Breast epithelium (tissue), 4 donors: ENCODE measurements at places on chromosomes 13 and 19.
A peak's percentile ranks its signal among the peaks of the same experiment; 100 is the strongest.

- DNase-seq: no peak
Observed at GRCh38 chr19:51359294-51359693, 6.9 kb downstream of the ETFB start.

GRCh38 chr19:1483131-1483978, 4.3 kb upstream of the C19orf25 start:
- no peak for DNase-seq

GRCh38 chr13:41802684-41803444, 158.0 kb downstream of the VWA8 start:
- DNase-seq: no peak

DNA sequence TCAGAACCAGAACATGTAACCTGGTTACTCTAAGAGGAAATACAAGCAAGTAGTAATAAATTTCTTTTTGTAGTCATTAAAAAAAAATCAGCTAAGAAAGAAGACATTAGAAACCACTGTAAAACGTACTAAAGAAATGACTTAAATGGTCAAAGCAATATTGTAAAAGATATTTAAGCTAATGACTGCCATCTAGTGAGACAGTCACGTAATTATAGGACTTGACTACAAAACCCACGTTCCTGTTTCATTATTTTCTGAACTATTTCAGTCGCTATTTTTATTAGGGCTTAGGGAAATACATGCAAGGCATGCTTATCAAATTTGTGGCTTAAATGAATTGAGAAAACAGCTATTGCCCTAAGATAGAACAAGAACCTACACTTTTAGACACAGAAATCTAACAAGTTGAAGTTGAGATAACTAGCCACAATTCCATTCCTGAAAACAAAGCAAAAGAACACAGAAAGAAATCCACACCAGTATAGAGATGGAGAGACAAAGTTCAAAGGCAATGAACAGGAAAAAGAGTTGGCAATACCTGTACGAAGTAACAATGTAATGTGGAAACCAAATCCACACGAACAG, 17.9 kb downstream of the ALG5 start:
- DNase-seq: no peak

- DNase-seq: no peak
Observed at GRCh38 chr19:11067356-11068113, 21.7 kb upstream of the LDLR start.

DNA sequence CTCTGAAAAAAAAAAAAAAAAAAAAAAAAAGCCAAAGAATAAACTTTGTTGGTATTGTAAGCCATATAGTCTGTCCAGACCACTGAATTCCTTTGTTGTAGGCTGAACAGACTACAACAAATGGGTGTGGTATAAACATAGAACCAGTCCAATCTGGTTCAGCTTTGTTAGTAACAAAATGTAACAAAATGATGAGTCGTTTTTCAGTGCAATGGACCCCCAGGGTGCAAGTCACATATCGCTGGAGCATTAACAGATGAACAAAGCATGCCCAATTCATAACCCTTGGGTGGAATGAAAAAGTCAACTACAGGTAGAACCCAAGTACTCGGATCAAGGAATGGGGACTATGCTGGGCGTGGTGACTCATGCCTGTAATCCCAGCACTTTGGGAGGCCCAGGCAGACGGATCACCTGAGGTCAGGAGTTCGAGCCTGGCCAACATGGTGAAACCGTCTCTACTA, 13.6 kb upstream of the FCHO1 start:
- DNase-seq: no peak

- DNase-seq: no peak
Observed at GRCh38 chr13:99359528-99359927, 52.3 kb upstream of the GPR183 start.

- no peak for DNase-seq
Observed at GRCh38 chr13:98930151-98930591, 47.7 kb downstream of the DOCK9 start.

DNA sequence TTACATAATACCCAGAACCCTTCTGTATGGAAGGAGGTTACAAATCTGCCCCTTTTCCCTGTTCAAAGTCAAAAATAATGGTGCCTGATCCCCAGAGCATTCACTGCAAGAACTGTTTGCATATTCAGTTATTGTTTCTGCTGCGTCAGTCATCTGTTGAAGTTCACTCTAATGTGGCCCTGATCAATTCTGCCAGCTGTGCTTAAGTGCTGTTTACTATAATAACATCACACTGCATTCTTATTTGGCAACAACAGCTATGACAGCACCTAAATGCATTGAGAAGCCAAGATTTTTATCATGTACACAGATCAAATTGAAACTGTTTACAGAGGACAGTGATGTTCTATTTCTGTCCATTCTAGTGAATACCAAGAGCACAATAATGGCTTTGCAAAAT, 115.9 kb downstream of the DACH1 start:
- DNase-seq: no peak

DNA sequence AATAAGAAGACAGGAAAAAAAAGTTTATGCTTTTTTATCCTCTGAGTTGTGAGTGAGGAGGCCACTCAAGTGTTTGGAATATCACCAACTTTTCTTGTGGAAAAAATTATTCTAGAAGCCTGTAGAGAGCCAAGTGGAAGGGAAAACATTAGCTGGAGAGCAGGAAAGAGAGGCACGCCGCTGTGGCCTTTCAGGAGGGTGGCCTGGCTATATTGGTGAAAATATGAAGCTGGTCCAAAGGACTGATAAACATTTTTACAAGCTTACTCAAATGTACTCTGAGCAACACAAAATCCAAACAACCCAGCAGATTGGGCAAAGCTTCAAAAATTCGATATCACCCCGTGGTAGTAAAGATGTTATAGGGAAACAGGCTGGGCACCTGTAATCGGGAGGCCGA, 2.3 kb upstream of the EIF3G start:
- DNase-seq: no peak

DNA sequence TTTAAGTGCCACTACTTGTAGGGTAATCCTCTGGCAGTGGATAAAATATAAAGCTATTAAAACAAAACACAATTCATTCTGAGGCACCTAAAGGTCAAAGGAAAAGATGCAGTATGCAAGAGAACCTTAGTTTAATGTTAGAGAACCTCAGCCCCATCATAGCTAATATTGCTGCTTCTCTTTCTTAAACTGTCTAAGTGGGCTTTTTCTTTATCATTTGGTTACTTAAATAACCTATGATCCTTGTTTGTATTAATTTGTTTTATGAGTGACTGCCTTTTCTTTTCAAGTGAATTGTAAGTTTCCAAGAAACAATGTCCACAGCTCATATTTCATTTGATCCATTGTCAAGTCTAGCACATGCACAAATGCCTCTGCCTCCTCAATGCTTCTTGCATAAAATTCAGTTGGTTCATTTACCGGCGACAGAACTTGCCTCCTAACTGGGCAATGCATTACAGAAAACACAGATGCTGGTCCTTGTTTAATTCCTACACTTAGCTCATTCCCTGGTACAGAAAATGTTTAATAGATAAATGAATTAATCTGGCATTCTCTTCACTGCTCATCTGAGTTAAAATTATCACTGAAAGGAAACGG, 1049.8 kb downstream of the OLFM4 start:
- no peak for DNase-seq

GRCh38 chr19:30136611-30137195, 194.7 kb downstream of the URI1 start:
- no peak for DNase-seq

GRCh38 chr19:6743066-6743465, 3.6 kb downstream of the TRIP10 start:
- no peak for DNase-seq

- no peak for DNase-seq
Observed at GRCh38 chr13:87122551-87122950, 548.6 kb upstream of the SLITRK5 start.

DNA sequence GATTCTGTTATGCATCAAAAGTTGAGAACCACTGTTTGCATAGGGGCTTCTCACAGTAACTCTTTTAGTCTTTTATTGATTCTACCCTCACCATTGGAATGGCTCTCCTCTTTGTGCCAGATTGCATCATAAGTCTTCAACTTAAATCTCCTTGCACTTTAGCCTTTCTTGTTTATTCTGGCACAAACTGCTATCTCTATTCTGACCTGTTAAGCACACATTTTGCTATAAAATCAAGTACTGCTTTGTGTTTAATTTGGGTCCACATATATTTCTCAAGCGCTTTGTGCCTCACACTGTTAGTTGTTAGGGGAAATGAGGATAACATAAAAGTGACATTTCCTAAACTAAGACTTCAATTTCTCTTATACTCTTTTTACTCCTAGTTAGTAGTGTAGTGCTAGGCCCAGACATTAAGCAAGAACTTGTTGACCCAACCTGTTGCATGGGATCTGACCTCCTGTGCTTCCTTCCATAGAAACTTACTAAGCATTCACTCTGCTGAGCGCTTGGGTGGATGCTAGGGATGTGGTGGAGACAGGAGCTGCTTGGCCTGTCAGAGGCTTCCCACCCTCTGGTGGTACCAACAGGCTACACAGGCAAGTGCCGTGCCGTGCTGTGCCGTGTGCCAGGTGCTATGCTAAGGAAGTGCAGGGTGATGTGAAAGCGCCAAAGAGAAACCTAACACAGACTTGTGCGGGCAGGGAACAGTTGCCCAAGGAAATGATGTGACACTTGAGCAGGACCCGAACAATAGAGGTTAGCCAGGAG, 1.2 kb downstream of the UTP14C start:
- DNase-seq: no peak

DNA sequence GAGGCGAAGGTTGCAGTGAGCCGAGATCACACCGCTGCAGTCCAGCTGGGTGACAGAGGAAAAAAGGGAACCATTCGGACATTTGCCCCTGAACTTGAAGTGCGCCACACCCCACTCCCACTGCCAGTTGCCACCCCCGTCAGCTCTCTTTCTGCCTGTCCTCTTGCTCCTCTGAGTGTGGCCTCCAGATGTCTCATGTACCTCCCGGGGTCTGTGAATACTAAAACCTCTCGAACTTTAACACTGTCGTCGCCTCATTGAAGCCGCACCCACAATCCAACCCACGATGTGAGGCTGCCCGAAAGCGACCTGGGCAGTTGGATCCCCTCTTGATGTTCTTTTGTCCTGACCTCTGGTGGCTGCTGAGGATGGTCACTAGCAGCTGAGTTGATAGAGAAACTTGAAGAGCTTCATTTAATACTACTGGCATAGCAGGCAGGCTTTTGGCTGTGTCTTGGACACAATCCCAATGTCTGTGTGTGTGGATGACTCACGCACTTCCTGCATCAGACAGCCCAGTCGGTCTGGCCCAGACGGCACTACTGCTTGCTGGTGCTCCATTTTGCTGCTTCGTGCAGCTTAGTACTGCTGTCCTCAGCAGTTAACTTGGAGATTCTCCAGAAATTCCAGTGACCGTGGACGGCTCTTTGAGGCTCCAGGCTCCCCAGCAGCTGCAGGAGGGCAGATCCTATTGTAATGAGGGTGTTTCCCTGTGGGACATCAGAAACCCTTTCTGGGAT, 4.2 kb downstream of the FPR3 start:
- peak; percentile 75 for DNase-seq

GRCh38 chr13:74306496-74306895, 172.3 kb upstream of the KLF12 start:
- DNase-seq: no peak

GRCh38 chr19:42528354-42529247, at the start of gene CEACAM1:
CEACAM1 (minus strand) TSS chr19:42528481; CDS start chr19:42528374, 107 bp downstream.
- DNase-seq: peak; percentile 72

GRCh38 chr19:55464039-55464661, 401 bp downstream of the C19orf85 start:
- DNase-seq: no peak

DNA sequence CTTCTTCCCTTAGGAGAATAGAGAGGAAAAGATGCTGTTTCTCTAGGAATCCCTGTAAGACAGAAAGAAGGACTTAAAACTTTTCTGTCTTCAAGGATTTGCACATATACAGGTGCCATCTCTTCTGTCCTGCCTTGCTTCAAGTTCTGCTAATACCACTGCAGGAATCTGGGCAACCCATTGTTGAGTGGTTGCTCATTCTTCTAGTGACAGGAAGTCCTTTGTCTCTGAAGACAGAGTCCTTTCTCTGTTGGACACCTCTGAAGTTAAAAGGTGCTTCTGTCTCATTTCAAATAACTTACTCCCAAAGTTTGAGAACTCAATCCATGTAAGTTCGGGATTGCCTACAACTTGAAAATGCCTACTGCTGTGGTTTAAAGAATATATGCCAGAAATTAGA, 114.4 kb upstream of the TMTC4 start:
- DNase-seq: no peak

DNA sequence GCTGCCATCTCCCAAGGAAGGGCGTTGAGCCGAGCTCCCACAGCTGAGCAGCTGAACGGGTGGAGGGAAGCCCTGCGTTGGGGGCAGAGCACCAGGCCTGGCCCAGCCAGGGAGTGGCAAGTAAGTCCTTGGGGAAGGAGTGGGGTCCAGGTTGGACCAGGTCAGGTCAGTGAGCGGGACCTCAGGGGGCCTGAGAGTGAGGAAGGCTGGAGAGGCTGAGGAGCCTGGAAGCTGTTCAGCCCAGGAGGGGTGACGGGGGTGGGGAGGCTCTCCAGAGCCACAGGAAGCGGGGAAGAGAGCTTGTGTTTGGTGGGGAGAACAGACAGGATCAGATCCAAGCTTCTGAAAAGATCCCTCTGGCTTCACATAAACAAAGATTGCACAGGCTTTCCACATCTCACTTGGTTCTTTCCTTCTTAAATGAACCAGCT, 55.4 kb upstream of the ATP12A start:
- DNase-seq: no peak

GRCh38 chr19:7705387-7706187, 3.7 kb upstream of the FCER2 start:
- DNase-seq: peak; percentile 18

DNA sequence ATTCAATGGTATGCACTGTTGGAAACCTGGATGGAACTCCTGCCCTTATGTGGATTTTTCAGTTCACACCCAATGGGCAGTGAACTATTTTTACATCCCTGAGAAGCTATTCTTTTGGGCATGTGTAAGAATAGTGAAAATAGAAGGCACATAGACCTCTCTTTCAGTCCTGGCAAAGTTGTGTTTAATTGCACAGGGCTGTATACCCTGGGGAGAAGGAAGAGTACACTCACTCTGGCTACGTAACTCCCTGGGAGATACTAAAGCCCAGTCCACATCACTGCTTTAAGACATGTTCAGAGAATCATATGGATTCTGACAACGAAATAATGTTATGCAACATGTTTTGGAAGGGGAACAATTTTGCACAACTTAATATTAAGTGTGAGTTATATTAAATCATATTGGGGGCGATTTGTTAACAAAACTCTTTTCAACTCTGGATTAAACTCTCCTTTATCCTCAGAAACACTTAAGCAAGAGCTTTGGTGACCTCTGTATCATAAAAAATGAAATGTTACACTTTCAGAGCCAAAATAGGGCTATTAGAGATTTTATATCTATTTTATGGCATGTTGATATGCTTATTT, 166.1 kb downstream of the DCT start:
- no peak for DNase-seq

DNA sequence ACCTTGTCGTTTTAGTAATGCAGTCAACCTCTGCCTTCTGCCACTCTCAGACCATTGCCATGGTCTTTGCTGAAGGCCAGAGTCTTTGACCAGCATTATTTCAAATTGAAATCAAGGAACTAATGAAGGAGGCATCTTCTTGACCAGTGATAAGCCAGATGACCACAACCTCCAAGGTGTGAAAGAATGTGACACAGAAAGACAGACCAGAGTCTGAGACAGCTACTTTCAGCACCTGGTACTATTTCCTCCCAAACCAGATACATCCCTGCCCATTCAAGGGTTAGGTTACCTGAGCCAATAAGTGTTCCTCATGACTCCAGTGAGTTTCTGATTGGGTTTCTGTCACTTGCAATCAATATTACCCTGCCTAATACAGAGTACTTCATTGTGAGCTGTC, 20.3 kb upstream of the RNASEH2B start:
- no peak for DNase-seq
